Esophagus muscularis mucosa (tissue), 4 donors: ENCODE measurements at places on chromosomes 2 and 18. TPM values are rescaled to one million over a fixed set of nuclear protein-coding genes. Genes with fewer than 3 reads are reported as not detected.

Gene LRP2
- total RNA-seq = not detected

Gene HAAO
- 2.9 TPM for total RNA-seq

Gene GALNT5
- total RNA-seq = not detected

Gene SKA1
- not detected for total RNA-seq

Gene CRACDL
- total RNA-seq = 4.5 TPM

Gene OBSL1
- total RNA-seq = 117 TPM

Gene AMMECR1L
- 10.4 TPM for total RNA-seq

Gene HOXD3
- 2.1 TPM for total RNA-seq

Gene MATN3
- 1.3 TPM for total RNA-seq

Gene CYP1B1
- total RNA-seq = 40.9 TPM

Gene RAB27B
- total RNA-seq = 0.34 TPM

Gene TEX261
- total RNA-seq = 35.4 TPM

Gene OR6B2
- not detected for total RNA-seq

Gene SKOR2
- total RNA-seq = not detected

Gene EFHD1
- total RNA-seq = 23.7 TPM

Gene DSG4
- total RNA-seq = not detected

Gene CXCR1
- total RNA-seq = 0.13 TPM
